ENCODE measurements at places on chromosomes 3 and 15. TPM values are rescaled to one million over a fixed set of nuclear protein-coding genes. Genes with fewer than 3 reads are reported as not detected.

- no peaks in the 10 kb centered on the region for H3K27me3 ChIP-seq
- H3K36me3 ChIP-seq = no peaks in the 10 kb centered on the region
- no peak overlapping the region for H3K27ac ChIP-seq
- DNase-seq = no peak
- peaks cover 18% of the 10 kb centered on the region for H3K4me1 ChIP-seq
These were observed 3.7 kb downstream of the MRAS start for GRCh38 chr3:138351916-138352550.

DNA sequence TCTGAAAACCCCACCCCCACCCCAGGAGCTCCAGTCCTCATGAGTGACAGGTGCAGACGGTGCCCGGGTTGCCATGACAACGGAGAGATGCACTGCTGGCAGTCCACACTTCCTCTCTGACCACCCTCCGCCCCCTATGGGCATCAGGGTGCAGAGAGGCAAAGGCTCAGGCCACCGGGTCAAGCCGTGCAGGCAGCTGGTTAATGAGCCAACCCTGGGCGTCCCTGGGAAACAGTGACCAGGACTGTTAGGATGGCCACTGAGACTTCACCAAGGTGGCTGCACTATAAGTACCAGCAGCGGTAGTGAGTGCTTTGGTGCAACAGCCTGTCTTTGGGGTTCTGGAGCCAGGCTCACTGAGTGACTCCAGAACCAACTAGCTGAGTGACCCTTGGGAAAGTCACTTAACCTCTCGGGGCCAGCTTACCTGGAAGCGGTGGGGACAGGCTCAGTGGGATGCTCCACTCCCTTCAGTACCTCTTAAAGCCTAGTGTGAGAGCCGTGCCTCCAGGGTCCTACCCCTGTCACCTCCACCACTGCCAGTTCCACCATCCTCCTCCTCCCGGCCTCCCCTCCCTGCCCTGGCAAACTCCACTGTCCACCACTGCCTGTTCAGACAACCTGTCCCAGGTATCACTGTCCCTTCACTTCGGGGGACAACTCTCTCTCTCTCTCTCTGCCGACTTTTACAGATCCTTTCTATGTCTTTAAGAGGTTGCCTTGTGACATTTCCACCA lies 121.0 kb upstream of the PRR20G start:
- H3K4me3 ChIP-seq = no peak overlapping the region
- no peaks in the 10 kb centered on the region for H3K27me3 ChIP-seq

DNA sequence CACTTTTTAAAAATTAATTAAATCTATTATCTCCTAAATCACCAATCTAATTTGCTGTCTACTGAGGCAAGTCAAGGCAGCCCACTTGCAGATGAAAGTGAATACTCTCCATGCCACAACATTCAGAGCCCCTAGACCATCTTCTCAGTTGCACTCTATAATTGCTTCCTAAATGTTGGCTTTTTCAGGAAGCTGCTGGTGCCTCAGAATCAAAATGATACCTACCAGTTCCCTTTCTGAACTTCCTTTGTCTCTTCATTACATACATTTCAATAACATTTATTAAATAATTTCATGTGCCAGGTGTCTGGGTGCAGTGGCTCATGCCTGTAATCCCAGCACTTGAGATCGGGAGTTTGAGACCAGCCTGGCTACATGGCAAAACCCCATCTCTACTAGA lies 124.1 kb downstream of the SERPINI1 start:
- no peak overlapping the region for H3K27ac ChIP-seq
- no peak for DNase-seq
- no peaks in the 10 kb centered on the region for H3K4me1 ChIP-seq
- H3K4me3 ChIP-seq = no peak overlapping the region

GRCh38 chr3:128341659-128342395 lies 124.9 kb downstream of the DNAJB8 start:
- H3K36me3 ChIP-seq = no peaks in the 10 kb centered on the region
- H3K27me3 ChIP-seq = no peaks in the 10 kb centered on the region
- H3K4me3 ChIP-seq = no peak overlapping the region
- no peak for DNase-seq
- H3K27ac ChIP-seq = no peak overlapping the region

GRCh38 chr15:60831540-60831939 lies 352.6 kb upstream of the ICE2 start:
- H3K4me3 ChIP-seq = no peak overlapping the region
- H3K36me3 ChIP-seq = no peaks in the 10 kb centered on the region
- H3K27ac ChIP-seq = no peak overlapping the region
- H3K27me3 ChIP-seq = no peaks in the 10 kb centered on the region

GRCh38 chr3:169323578-169324451 lies 339.7 kb downstream of the MECOM start:
- H3K4me1 ChIP-seq = peaks cover 21% of the 10 kb centered on the region
- H3K27me3 ChIP-seq = no peaks in the 10 kb centered on the region
- H3K36me3 ChIP-seq = no peaks in the 10 kb centered on the region
- no peak for DNase-seq
- no peak overlapping the region for H3K4me3 ChIP-seq

GRCh38 chr3:62589078-62589477 lies 215.7 kb upstream of the FEZF2 start:
- no peaks in the 10 kb centered on the region for H3K36me3 ChIP-seq
- H3K4me3 ChIP-seq = no peak overlapping the region
- no peak for DNase-seq
- no peaks in the 10 kb centered on the region for H3K27me3 ChIP-seq
- no peak overlapping the region for H3K27ac ChIP-seq
- H3K4me1 ChIP-seq = no peaks in the 10 kb centered on the region

DNA sequence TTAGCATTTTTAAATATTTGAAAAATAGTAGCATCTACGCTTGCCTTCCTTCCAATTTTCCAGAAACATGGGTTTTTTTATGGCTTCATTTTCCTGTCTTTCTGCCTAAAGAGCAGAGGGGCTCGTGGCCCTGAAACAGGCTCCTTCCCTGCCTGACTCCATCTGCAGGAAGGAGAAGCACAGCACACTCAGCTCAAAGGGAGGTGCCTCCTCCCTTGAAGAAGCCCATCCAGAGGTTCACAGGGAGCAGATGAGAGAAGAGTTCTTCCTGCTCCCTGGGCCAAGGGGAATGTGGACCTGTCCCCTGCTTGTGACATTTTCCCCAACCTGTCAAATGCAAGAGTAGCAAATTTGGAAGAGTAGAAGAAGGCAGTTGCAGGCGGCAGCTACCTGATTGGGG lies 55.8 kb downstream of the BBX start:
- H3K36me3 ChIP-seq = no peaks in the 10 kb centered on the region
- no peak for DNase-seq
- no peak overlapping the region for H3K27ac ChIP-seq
- peaks cover 3% of the 10 kb centered on the region for H3K4me1 ChIP-seq
- no peaks in the 10 kb centered on the region for H3K27me3 ChIP-seq

GRCh38 chr3:117610156-117610555 lies 900.6 kb downstream of the TUSC7 start:
- H3K27me3 ChIP-seq = no peaks in the 10 kb centered on the region
- no peaks in the 10 kb centered on the region for H3K36me3 ChIP-seq
- DNase-seq = no peak

GRCh38 chr3:16303037-16303575 lies 38.1 kb downstream of the OXNAD1 start:
- no peaks in the 10 kb centered on the region for H3K36me3 ChIP-seq
- H3K4me1 ChIP-seq = no peaks in the 10 kb centered on the region
- H3K27me3 ChIP-seq = no peaks in the 10 kb centered on the region
- no peak for DNase-seq

GRCh38 chr3:32410367-32411246 lies 19.0 kb downstream of the CMTM7 start:
- H3K4me1 ChIP-seq = peaks cover 49% of the 10 kb centered on the region
- no peaks in the 10 kb centered on the region for H3K36me3 ChIP-seq
- H3K27me3 ChIP-seq = no peaks in the 10 kb centered on the region
- peak overlapping the region; percentile 40 for H3K27ac ChIP-seq
- DNase-seq = no peak

GRCh38 chr15:92053753-92054316 lies 200.3 kb downstream of the SLCO3A1 start:
- peaks cover 10% of the 10 kb centered on the region for H3K4me1 ChIP-seq
- H3K4me3 ChIP-seq = no peak overlapping the region
- no peaks in the 10 kb centered on the region for H3K36me3 ChIP-seq
- H3K27ac ChIP-seq = no peak overlapping the region
- no peak for DNase-seq
- no peaks in the 10 kb centered on the region for H3K27me3 ChIP-seq

The ITGA11 gene
- 1.0 TPM for total RNA-seq

The SEMA3G gene
- total RNA-seq = 3.9 TPM

The KCNMB2 gene
- total RNA-seq = 2.3 TPM

The C3orf85 gene
- total RNA-seq = not detected

The PLSCR5 gene
- not detected for total RNA-seq

The ZDHHC23 gene
- 7.0 TPM for total RNA-seq

Measured in body of pancreas (tissue), 4 donors.